ENCODE measurements at places on chromosomes 7 and 10. TPM values are rescaled to one million over a fixed set of nuclear protein-coding genes. Genes with fewer than 3 reads are reported as not detected.

GRCh38 chr10:65708057-65708456 is 1217.8 kb upstream of the LRRTM3 start:
- no peak for DNase-seq
- H3K4me3 ChIP-seq = no peak overlapping the region
- H3K27me3 ChIP-seq = no peaks in the 10 kb centered on the region
- H3K4me1 ChIP-seq = no peaks in the 10 kb centered on the region
- no peak overlapping the region for H3K27ac ChIP-seq

GRCh38 chr7:149715476-149715875 is 57.9 kb downstream of the ZNF467 start:
- H3K27ac ChIP-seq = peak overlapping the region; percentile 76
- peaks cover 34% of the 10 kb centered on the region for H3K4me1 ChIP-seq
- H3K36me3 ChIP-seq = peaks cover 4% of the 10 kb centered on the region

Gene HSPA12A
- total RNA-seq = 15.2 TPM

GRCh38 chr10:36280890-36281499 is 638.9 kb upstream of the FZD8 start:
- H3K27me3 ChIP-seq = no peaks in the 10 kb centered on the region
- DNase-seq = no peak
- H3K27ac ChIP-seq = no peak overlapping the region
- H3K36me3 ChIP-seq = no peaks in the 10 kb centered on the region
- no peak overlapping the region for H3K4me3 ChIP-seq

DNA sequence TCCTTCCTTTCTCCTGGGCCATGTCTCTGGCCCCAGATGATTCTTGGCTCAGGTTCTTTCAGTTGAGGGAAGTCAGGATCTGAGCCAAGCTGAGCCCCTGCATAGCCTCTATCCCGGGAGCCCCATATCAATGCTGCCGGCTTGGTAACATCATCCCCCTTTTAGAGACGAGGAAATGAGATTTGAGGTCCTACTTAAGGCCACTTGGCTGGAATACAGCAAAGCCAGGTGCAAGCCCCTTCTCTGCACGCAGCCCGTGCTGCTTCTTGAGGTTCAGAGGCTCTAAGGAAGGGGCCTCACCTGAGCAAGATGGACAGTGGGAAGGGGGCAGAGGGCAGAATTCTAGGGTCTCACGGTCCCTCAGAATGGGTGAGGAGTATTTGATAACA is 2.4 kb upstream of the IRF5 start:
- no peak overlapping the region for H3K27ac ChIP-seq
- H3K27me3 ChIP-seq = peaks cover 65% of the 10 kb centered on the region
- H3K4me1 ChIP-seq = peaks cover 17% of the 10 kb centered on the region
- no peak for DNase-seq
- H3K36me3 ChIP-seq = no peaks in the 10 kb centered on the region

DNA sequence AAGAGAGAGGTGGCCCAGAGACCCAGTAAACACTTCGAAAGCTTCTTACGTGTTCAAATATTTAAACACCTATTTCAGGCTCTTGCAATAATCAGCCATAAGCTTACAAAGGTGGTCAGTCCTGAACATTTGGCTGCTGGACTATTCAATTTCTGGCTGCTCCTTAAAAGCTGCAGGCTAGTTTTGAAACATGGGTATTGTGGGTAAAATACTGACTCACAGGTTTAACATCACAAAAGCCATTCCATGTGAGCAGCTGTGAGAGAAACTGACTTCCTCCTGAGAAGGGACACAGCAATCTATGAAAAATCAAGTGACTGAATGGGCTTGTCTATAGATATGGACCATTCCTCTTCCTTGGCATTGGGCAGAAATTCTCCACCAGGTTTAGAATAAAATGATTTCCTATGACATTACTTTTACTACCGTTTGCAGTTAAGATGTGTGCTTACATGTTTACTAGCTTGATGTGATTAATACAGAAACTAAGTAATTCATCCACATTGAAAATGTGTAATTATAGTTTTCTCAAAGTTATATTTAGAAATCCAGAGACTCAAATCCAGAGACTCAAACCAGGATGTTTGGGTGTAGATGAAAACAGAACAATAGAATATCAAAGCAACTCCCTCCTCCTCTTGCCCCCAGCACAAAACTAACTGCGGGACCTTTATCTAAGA is 252.3 kb downstream of the GATA3 start:
- no peak for DNase-seq
- no peak overlapping the region for H3K4me3 ChIP-seq
- H3K27me3 ChIP-seq = no peaks in the 10 kb centered on the region
- no peak overlapping the region for H3K27ac ChIP-seq
- no peaks in the 10 kb centered on the region for H3K4me1 ChIP-seq

DNA sequence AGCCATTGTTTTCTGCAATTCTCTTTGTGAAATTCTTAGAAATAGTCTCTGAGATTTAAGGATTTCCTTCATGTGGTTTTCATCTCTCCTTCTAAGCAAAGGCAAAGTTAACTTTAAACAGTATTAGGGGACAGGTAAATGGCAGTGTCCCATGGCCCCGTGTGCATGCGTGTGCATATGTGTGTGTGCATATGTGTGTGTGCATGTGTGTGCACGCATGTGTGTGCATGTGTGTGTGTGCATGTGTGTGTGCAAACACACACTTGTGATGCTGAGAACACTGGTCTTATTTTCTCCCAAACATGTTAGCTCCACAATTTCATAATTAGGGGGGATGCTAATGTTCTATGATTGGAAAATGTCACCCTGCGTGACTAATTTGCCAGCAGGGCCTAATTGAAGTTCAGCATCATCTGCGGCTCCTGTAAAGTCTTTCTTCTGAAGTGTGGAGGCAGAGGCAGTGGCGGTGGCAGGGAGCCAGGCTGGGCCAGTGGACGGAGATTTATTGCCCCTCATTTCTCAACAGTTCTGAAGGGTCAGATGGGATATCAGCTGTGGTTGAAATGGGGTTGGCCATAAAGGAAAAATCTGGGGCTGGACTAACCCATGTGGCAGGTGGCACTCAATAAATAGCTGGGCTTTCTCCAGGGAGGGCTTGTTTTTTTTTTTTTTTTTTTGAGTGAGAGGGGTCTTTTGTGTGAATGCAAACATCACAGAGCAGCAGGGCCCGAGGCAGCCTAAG is 289.3 kb upstream of the PODXL start:
- no peaks in the 10 kb centered on the region for H3K36me3 ChIP-seq
- H3K4me3 ChIP-seq = no peak overlapping the region
- H3K27ac ChIP-seq = no peak overlapping the region
- H3K4me1 ChIP-seq = peaks cover 8% of the 10 kb centered on the region

GRCh38 chr10:128420623-128421022 is 294.4 kb upstream of the MKI67 start:
- peaks cover 17% of the 10 kb centered on the region for H3K27me3 ChIP-seq
- no peak overlapping the region for H3K4me3 ChIP-seq
- no peaks in the 10 kb centered on the region for H3K36me3 ChIP-seq
- H3K27ac ChIP-seq = no peak overlapping the region
- H3K4me1 ChIP-seq = no peaks in the 10 kb centered on the region
- no peak for DNase-seq

DNA sequence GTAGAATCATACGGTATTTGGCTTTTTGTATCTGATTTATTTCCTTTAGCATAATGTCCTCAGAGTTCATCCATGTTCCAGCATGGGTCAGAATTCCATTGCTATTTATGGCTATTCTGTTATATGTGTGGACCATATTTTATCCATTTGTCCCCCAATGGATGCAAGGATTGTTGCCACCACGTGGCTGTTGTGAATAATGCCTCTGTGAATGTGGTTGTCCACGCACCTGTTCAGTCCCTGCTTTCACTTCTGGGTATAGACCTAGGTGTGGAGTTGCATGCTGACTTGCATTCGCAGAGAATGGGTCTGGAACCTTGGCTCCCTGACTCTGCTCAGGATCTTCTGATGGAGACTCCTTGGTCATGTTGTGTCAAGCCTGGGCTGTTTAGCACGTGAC is 199.9 kb downstream of the CAMK1D start:
- no peak overlapping the region for H3K4me3 ChIP-seq
- no peak overlapping the region for H3K27ac ChIP-seq
- H3K36me3 ChIP-seq = no peaks in the 10 kb centered on the region
- no peaks in the 10 kb centered on the region for H3K4me1 ChIP-seq
- no peaks in the 10 kb centered on the region for H3K27me3 ChIP-seq

DNA sequence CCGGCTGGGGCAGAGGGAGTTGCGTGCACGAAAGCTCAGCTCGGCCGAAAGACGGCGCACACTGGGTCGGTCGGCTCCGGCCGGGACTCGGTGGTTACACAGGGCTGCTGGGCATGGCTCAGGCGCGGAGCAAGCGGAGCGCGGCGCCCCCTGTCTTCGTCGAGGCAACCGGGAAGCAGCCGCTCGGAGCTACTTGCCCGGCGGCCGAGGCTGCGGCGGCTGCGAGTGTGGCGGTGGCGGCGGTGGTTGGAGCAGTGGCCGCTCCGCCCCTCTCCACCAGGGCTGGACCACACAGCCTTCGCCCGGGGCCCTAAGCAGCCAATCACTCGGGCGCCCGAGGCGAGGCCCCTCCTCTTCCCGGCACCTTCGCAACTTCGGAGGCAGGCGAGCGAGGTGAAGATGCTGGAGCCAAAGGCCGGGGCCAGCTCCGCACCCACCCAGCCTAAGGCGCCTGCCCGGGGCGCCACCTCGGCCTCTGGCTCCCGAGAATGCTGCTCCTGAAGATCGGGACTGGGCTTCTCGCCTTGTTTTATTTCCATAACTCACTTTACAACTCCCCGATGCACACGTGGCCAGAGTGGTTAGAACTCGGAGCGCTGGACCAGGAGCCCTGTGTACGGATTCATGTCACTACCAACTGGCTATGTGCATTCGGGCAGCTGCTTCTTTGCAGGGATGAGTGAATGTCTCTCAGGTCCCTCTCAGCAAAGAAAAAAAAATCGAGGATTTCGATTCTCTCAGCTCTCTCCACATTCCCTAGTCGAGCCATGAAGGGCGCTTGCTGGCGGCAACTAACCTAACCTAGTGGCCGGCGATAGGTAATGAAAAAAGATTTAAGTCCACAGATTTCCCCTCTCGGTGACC is at the start of gene TLL2:
TLL2 (minus strand) TSS at position 229 of the 864 bp plus-strand sequence. CDS start 241 bp downstream, outside the sequence.
- H3K27ac ChIP-seq = peak within 1 kb of the TSS; percentile 69
- peaks cover 28% of the 10 kb centered on the region for H3K4me1 ChIP-seq
- peak within 1 kb of the TSS; percentile 55 for H3K4me3 ChIP-seq
- peaks cover 17% of the 10 kb centered on the region for H3K27me3 ChIP-seq
- DNase-seq = peak; percentile 90
- peaks cover 7% of the 10 kb centered on the region for H3K36me3 ChIP-seq

Gene ABCB8
- 36.2 TPM for total RNA-seq

Gene HELLS
- 27.7 TPM for total RNA-seq

DNA sequence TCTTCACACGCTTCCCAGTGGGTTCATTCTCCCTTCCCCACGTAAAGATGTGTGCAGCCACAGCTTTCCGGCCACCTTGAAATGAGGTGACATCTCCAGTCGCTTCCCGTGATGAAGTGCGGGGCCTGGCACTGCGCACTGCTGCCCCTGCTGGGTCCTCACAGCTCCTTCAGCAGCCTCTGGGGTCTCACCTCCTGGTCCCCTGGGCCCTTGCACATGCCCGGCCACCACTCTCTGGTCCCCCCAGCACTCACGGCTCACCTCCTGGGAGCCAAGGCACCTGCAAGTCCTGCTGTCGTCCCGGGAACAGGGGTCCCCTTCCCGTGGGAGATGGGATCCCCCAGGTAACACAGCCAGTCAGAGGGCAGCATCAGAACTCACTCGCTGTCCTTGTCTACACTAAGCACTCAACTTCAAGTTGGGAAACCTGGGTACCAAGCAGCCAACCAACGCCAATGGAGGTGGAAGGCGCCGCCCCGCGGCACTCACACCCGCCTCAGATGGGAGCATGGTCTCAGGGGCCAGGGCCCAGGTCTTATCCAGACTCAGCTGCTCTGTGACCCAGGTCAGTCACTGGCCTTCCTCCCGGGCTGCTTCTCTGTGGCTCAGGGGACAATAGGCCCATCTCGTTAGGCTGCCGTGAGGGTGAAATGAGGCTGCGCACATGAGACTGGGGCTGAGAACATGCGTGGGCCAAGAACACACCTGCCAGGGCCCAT is 176.2 kb downstream of the PTPRN2 start:
- no peak overlapping the region for H3K27ac ChIP-seq
- no peak overlapping the region for H3K4me3 ChIP-seq
- H3K4me1 ChIP-seq = peaks cover 17% of the 10 kb centered on the region
- H3K36me3 ChIP-seq = no peaks in the 10 kb centered on the region

GRCh38 chr7:16801111-16801542 is 3.7 kb downstream of the AGR2 start:
- peaks cover 1% of the 10 kb centered on the region for H3K36me3 ChIP-seq
- H3K4me1 ChIP-seq = peaks cover 18% of the 10 kb centered on the region
- H3K27ac ChIP-seq = no peak overlapping the region
- no peaks in the 10 kb centered on the region for H3K27me3 ChIP-seq

DNA sequence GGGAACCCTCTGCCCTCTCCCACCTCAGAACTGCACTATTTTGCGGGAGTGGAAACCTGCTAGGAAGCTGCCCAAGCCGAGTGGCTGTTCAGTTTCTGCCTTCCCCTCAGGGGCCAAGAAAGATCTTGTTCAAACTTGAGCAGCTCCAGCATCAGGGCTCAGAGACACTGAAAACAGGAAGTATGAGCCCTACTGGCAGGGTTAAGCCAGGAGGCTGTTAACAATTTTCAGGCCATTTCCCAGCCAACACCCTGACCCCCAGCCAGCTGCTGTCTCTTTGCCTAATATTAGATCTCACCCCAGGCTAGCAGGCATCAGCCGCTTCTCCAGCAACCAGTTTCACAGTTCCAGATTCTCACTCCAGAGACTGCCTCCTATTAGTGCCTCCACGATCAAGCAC is 9.2 kb downstream of the PLAU start:
- H3K36me3 ChIP-seq = no peaks in the 10 kb centered on the region
- no peaks in the 10 kb centered on the region for H3K4me1 ChIP-seq
- DNase-seq = peak; percentile 63
- no peak overlapping the region for H3K4me3 ChIP-seq
- no peaks in the 10 kb centered on the region for H3K27me3 ChIP-seq

DNA sequence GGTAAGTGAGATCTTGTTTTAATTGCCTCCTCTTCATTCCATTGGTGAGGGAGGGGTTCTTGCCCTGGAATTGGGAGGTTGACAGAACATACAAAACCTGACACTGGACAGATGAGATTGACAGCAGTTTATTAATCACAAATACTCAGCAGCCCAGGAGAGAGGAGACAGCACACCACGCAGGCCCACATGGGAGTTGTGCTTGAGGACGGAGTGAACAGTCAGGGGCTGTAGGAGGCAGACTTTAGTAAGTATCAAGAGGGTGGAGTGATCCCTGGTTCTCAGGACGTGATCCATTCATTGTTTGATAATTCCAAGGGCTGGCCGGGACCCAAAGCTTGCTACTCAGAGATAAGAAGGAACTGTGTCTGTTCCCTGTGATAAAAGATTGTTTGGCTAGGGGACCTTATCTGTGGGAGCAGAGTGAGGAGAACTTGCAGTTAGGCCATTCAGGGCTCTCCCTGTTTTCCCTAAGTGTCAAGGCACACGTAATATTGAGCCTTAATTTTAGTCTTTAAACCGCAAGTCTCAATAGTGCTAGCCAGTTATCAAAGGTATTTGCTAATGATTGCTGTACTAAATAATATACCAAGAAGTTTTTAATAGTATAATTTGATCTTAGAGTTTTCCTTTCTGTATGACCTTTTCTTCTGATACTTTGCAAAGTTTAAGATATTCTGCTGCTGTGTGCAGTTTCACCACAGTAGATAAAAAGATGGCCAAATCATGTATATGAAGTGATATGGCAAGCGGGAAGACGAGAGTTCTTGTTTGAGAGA is 14.5 kb downstream of the CAPZA2 start:
- no peak overlapping the region for H3K27ac ChIP-seq
- H3K4me1 ChIP-seq = peaks cover 88% of the 10 kb centered on the region

All from stomach (tissue), 19 donors.